ENCODE measurements at places on chromosomes 7 and 10. TPM values are rescaled to one million over a fixed set of nuclear protein-coding genes. Genes with fewer than 3 reads are reported as not detected.

NYAP1 gene
- total RNA-seq: 9.1 TPM

CHST15 gene
- total RNA-seq: 31.7 TPM

PRPS1L1 gene
- total RNA-seq: not detected

STK31 gene
- total RNA-seq: 1.8 TPM

NEUROD6 gene
- not detected for total RNA-seq

PSMC2 gene
- 86.3 TPM for total RNA-seq

NAT16 gene
- total RNA-seq: not detected

- no peak for DNase-seq
Measured at GRCh38 chr7:5713124-5713912, 68.1 kb downstream of the RNF216 start.

- DNase-seq: no peak
Measured at GRCh38 chr7:2087744-2088143, 145.0 kb downstream of the MAD1L1 start.

GRCh38 chr7:101882595-101883564, 65.5 kb downstream of the CUX1 start:
- DNase-seq: peak; percentile 71

DNA sequence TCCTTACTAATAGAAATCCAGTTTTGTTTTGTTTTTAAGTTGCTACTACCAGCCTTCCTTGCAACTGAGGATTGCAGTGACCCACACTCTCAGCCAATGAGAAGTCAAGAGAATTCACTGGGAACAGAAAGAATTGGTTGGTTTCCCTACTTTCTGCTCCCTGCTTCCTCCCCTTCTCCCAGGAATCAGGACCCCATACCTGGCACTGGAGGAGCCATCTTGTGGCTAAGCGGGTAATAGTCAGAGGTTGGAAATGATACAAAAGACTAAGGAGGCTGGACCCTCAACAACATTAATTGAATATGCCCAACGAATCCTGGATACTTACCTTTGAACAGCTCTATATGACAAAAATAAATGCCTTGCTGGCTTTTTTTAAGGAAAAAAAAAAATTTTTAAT, 6.3 kb downstream of the TMEM176A start:
- DNase-seq: no peak

- no peak for DNase-seq
Measured at GRCh38 chr10:98013122-98013521, 17.3 kb downstream of the CRTAC1 start.

DNA sequence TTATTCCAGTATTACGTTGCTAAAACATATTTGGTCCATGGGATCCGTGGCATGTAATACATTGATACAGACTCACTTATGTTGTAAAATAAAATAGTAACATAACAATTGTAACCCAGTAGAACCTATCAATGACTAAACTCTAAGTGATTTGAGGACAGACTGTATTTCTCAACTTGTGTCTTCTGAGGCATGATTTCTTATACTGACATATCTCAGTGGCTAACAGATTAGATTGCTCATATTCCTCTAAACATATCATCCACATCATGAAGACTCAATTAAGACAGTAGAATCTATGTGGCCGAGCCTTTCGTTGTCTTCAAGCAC, 72.3 kb downstream of the CREB5 start:
- no peak for DNase-seq

DNA sequence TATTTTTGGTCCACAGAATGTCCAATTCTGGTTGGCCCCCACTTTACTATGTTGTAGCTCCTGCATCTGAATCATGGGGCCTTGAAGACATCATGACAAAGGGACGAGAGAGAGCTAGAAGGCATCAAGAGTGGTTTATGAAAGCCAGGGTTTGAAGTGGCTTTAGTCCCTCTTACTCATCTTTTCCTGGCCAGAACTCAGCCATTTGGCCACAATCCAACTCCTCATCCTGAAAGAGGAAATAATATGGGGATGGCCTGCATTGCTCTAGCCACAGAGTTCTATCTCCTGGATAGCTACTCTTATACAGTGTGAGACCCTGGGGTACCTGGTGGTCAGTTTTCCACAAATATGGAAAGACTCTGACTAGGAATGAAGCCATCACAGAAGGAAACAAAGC, 418.9 kb downstream of the XPNPEP1 start:
- no peak for DNase-seq

DNA sequence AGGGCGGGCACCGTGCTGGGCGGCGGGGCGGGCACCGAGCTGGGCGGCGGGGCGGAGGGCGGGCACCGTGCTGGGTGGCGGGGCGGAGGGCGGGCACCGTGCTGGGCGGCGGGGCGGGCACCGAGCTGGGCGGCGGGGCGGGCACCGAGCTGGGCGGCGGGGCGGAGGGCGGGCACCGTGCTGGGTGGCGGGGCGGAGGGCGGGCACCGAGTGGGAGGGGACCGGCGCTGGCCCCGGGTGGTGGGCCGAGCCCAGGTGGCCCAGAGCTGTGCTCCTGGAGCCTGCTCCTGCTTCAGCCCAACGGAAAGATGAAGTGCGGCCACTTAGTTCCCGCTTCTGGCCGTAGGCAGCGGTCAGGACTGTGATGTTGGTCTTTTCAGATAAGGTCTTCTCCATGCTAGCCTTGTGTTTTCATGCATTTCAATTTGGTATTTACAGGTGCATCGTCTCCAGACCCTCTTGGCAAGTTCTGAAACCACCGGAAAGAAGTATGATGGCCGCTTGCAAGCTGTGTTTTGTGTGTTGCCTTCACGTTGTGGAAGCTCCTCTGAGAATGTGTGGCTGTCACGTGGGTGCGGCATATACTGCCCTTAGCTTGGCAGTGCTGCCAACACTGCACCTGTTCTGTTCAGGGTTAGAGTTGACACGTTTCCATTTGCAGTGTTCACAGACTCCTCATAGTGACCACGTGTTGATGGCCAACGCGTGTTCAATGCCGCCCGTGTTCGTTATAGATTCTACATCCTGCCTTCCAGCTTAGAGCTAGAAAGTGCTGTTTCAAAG, 25.2 kb downstream of the IQCE start:
- DNase-seq: no peak

GRCh38 chr7:151006590-151007300, 15.9 kb downstream of the NOS3 start:
- no peak for DNase-seq
